ENCODE measurements at places on chromosomes 6 and 20.

GRCh38 chr6:17656644-17657043 is 50.1 kb downstream of the NUP153 start:
- DNase-seq, result no peak

- DNase-seq, result no peak
These were observed 100.8 kb upstream of the SLC35B3 start for GRCh38 chr6:8536122-8536521.

- no peak for DNase-seq
These were observed 23.1 kb downstream of the TRIM27 start for GRCh38 chr6:28900577-28901256.

DNA sequence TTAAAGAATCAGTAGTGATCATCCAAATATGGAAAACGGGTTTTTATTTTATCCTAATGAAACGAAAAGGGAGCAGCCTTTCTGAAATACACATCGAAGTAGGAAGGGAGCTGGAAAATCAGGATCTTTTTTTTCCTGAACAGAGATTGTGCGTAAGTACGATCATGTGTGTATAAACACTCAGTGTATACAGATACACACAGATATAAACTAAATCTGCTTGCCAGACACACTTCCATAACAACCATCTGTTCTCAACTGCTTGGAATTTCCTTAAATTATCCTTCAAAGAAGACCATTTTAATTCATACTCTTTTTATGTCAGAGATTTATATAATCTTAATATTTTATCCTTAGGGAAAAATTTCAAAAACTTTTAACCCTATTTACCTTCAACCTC is 110.7 kb downstream of the CHD6 start:
- DNase-seq, result no peak

- no peak for DNase-seq
These were observed 159.8 kb upstream of the ARID1B start for GRCh38 chr6:156617376-156617775.

DNA sequence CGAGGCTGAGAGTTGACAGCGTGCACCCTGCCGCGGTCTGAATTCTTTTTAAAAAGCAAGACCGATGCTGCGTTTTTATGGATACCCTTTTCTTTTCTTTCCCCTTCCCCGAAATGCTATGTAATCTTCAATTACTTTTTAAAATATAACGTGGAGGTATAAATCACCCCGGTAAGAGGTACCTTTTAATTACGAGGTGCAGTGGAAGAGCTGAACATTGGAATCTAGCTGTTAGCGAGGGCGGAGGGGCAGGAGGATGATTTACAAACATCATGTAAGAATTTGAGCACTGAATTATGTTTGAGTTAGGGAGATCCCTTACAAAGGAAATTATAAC is 1.2 kb downstream of the EYA2 start:
- no peak for DNase-seq

GRCh38 chr6:26129656-26130055 is 42.4 kb downstream of the HFE start:
- DNase-seq, result no peak

- DNase-seq, result no peak
These were observed 31.6 kb downstream of the GJA10 start for GRCh38 chr6:89925826-89926225.

DNA sequence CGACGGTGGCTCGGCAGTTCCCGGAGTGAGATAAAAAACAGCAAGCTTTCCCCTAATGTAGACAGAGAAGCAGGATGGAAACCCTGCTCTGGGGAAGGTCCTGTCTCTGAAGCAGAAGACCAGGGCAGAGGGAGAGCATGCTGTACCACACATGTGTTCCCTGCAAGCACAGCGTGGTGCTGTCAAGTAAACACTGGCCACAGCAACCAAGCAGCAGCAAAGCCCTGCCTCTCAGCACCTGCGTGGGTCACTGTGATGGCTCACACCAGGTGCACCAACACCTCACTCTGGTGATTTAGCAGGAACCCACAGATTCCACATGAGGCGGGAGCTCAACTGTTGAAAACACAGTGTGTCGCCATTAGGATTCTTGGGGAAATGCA is 65.2 kb upstream of the TXNDC5 start:
- DNase-seq, result no peak

- peak; percentile 84 for DNase-seq
These were observed 145.7 kb downstream of the BTBD9 start for GRCh38 chr6:38493931-38494547.

DNA sequence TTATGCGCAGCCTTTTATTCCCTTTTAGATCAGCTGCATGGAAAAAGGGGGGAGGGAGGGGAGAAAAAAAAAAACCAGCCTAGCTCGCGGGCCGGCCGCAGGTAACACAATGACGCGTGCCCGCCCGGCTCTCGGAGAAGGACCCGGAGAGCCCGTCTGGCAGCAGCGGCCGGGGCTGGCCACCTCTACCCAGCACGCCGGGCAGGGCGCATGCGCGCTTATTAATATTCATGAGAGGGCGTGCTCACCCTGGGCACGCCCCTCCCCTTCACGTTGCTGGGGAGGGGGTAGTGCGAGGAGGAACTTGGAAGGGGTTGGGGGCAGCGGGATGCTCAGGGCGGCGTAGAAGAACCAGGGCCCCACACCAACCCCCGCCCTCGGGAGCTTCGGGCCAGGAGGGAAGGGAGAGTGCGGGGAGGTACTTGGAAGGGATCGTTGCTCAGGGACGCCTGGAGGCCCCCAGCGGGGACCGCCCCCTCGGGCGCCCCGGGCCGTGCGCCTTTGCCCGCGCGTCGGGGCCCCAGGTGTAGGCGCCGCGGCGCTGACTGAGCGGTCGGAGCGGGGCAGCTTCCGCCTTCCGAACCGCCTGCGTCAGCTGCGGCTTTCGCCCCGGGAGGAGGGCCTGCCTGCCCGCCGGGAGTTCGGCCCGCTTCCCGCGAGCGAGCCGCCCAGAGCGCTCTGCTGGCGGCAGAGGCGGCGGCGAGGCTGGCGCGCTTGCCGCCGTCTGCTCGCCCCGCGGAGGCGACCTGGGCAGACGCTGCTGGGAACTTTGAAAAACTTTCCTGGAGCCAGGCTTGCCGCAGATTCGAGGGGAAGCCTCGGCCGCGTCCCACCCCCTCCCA is at the start of gene JAG1:
JAG1 (minus strand) TSS at position 158 of the 842 bp plus-strand sequence. CDS start 469 bp downstream, outside the sequence.
- peak; percentile 95 for DNase-seq

DNA sequence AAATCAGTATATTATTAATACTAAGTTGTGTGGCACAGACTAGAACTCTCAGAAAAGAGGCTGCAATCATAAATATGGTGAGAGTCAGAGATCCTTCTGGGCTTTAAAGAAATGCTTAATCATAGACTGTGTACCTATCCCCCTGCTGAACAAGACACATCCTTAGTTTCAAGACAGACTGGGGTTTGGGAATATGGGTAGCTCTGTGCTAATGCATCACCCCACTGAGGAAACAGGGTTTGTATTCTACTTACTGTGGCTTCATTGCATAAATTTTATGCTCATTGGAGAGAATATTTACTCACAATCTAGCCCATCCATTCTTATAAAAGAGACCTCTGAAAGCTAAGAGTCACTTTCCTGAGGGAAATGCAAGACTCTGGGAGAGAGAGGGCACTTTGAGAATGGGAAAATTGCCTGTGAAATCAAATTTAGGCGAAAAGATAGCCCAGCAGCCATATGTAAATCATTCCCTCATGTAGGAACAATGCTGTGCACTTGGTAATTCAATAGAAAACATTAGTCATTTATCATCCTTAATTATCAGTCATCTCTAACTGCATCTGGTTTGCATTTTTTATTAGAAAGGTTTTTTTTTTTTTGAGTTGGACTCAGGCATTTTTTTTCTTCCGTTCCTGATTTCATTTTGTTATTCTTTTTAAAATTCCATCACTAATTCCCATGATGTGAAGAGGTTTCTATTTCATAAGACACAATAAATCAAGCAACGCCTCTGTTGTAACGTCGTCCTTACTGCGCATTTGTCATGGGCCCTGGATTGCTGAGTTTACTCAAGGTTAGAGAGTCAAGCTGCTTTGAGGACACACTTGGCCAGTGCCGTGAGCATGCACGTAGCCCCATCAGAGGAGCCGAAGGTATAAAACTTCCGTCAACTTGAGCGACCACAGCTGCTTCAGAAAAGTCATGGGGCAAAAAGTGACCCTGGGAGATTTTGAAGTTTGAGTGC is 91.8 kb downstream of the TRMT11 start:
- no peak for DNase-seq

- DNase-seq, result no peak
These were observed 10.9 kb upstream of the SOX4 start for GRCh38 chr6:21582651-21583050.

DNA sequence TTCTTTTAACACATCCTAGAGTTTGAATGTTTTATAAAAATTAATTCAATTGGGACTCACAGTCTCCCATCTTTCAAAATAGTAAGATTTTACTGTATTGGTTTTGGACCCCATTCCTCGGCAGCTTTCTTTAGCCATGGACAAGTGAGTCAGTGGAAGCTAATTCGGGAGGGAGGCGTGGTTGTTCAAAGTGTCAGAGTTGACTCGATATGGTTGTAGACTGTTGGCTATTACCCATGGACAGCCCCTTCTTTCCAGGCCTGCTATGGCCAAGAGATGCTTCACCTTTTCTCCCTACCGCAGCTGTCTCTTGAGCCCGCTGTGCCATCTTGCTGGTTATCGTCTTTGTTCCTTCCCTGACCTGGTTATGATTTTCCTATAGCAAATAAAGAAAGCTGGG is 243.0 kb downstream of the CD83 start:
- DNase-seq, result no peak

DNA sequence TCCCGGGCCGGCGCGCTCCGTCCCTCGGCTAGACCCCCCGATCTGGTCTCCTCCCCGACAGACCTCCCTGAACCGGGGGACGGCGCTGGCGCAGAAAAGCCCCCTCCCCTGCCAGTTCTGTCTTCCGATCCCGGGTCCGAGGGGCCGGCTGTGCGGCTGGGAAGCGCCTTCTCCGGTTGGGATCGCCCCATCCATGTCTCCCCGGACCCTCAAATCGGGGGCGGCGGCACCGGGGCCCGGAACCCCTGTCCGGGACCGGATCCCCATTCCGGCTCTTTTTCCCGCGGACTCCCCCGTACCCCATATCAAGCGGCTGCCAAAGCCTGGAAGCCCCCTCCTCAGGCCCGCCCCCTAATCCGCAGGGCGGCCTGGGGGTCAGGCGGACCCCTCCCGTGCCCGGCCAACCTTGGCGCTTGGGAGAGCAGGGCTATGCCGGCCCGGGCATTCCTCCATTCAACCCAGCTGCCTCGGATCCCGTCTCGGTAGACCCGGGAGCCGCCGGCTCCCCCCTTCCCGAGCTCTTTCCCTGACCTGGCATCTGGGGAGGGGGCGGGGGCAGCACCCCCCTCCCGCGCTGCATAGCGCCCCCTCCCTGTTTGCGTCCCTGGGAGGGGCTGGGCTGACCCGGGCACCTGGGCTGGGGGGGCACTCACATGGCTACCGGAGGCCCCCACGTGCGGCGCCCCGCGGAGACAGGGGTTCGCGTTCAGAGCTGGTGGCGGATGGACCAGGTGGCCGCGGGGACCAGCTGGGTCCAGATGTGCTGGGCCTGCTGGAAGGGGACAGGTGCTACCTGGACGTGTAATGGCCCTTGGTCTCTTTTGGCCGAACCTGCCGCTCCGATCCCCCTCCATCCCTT is 643 bp downstream of the DLGAP4 start:
- no peak for DNase-seq

- DNase-seq, result no peak
These were observed 38.8 kb downstream of the BMP2 start for GRCh38 chr20:6806275-6806674.

- no peak for DNase-seq
These were observed 10.7 kb downstream of the MSH5 start for GRCh38 chr6:31750411-31751022.

DNA sequence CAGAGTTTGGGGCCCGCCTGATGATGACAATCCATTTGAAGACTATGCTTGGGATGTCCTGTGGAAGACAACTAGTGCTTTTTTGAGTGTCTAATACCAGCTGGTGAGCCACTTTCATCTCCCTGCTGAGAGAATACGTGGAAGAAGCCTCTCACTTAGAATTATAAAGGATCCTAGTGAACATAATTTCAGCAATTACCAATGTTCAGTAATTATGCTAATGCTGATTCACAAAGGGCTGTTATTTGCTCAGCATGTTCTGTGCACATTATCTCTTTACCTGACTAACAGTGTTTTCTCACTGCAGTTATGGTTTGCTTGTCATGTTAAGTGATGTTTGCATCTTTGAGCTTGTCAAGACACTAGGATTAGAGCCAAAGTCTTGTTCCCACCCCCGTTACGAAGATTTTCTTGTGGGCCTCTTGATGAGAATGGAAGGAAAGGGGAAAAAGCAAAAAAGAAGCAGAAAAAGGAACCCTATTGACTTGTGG is 282.1 kb upstream of the CHD6 start:
- DNase-seq, result peak; percentile 79

- DNase-seq, result no peak
These were observed 69.9 kb upstream of the HDAC2 start for GRCh38 chr6:114040871-114041270.

DNA sequence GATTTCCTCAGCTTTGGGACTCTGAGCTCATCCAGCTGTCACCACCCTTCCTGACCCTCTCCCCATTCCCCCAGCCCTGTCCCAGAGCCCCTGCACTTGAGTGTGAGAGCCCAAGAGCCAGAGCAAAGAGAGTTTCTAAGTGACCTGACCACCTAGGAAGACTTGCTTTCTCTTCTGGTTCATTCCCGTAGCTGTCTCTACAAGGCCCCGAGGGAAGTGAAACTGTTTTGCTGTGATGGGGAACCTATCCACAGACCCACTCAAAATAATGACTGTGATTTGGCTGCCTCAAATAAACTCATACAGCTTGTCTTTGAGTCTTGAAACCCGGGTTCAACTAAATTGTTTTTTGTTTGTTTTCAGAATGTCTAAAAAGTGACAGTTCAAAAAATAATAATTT is 74.6 kb upstream of the XRN2 start:
- no peak for DNase-seq

- DNase-seq, result no peak
These were observed 23.0 kb upstream of the ANKRD60 start for GRCh38 chr20:58251348-58251978.

All from NCI-H748 treated with DMSO at 0.1 percent for 48 hours (cell line).